Esophagus squamous epithelium (tissue), 5 donors: ENCODE measurements at places on chromosomes 2 and 18.
A peak's percentile ranks its signal among the peaks of the same experiment; 100 is the strongest.

GRCh38 chr2:8241317-8241716, 440.5 kb upstream of the ID2 start:
- H3K27me3 ChIP-seq = no peaks in the 10 kb centered on the region
- H3K4me1 ChIP-seq = peaks cover 5% of the 10 kb centered on the region
- H3K4me3 ChIP-seq = no peak overlapping the region
- no peaks in the 10 kb centered on the region for H3K36me3 ChIP-seq

GRCh38 chr2:100998235-100998573, 3.9 kb upstream of the RPL31 start:
- DNase-seq = no peak
- H3K36me3 ChIP-seq = no peaks in the 10 kb centered on the region
- no peak overlapping the region for H3K27ac ChIP-seq
- H3K27me3 ChIP-seq = no peaks in the 10 kb centered on the region
- H3K4me1 ChIP-seq = peaks cover 12% of the 10 kb centered on the region

GRCh38 chr2:1607236-1607920, 136.9 kb downstream of the PXDN start:
- H3K27ac ChIP-seq = no peak overlapping the region
- H3K27me3 ChIP-seq = no peaks in the 10 kb centered on the region
- H3K4me1 ChIP-seq = no peaks in the 10 kb centered on the region
- H3K36me3 ChIP-seq = no peaks in the 10 kb centered on the region

DNA sequence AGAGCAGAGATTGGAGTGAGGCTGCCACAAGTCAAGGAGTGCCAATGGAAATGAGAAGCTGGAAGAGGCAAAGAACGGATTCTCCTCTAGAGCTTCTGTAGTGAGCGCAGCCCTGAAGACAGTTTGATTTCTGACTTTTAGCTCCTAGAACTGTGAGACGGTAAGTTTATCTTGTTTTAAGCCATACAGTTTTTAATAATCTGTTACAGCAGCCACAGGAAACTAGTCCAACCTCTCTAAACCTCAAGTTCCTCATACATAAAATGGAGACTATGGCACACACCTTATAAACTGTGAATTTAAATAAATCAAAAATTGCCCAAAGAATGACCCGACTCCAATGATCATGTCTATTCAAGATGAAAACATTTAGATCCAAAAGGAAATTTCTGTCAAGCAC, 596.5 kb downstream of the BCL11A start:
- H3K36me3 ChIP-seq = no peaks in the 10 kb centered on the region
- no peaks in the 10 kb centered on the region for H3K27me3 ChIP-seq
- no peak overlapping the region for H3K4me3 ChIP-seq
- H3K4me1 ChIP-seq = no peaks in the 10 kb centered on the region

- peaks cover 25% of the 10 kb centered on the region for H3K27me3 ChIP-seq
- H3K4me1 ChIP-seq = no peaks in the 10 kb centered on the region
- H3K36me3 ChIP-seq = peaks cover 14% of the 10 kb centered on the region
- peak within 1 kb of the TSS; percentile 78 for H3K4me3 ChIP-seq
- peak within 1 kb of the TSS; percentile 93 for H3K27ac ChIP-seq
- peak; percentile 39 for DNase-seq
Observed at GRCh38 chr2:66434679-66435548, at the start of gene MEIS1. Gene MEIS1, plus strand, starts transcription at chr2:66435125. Its CDS starts 732 bp downstream, at chr2:66435857.

DNA sequence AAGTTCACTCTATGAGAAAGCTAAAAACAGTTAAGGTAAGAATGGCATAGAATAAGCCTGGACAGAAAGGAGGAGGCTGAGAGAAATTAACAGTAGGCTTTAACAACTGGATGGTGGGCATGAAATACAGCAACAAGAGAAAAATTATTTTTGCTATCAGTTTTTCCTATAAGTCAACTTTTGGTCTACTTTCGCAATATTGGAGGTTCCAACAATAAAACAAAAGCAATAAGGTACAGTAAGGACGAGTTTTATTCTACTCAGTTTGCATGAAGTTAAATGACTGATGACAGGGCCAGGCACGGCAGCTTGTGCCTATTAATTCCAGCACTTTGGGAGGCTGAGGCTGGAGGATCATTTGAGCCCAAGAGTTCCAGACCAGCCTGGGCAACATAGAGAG, 17.3 kb downstream of the RAB1A start:
- H3K36me3 ChIP-seq = no peaks in the 10 kb centered on the region
- no peak overlapping the region for H3K27ac ChIP-seq
- H3K4me3 ChIP-seq = no peak overlapping the region
- H3K27me3 ChIP-seq = no peaks in the 10 kb centered on the region

DNA sequence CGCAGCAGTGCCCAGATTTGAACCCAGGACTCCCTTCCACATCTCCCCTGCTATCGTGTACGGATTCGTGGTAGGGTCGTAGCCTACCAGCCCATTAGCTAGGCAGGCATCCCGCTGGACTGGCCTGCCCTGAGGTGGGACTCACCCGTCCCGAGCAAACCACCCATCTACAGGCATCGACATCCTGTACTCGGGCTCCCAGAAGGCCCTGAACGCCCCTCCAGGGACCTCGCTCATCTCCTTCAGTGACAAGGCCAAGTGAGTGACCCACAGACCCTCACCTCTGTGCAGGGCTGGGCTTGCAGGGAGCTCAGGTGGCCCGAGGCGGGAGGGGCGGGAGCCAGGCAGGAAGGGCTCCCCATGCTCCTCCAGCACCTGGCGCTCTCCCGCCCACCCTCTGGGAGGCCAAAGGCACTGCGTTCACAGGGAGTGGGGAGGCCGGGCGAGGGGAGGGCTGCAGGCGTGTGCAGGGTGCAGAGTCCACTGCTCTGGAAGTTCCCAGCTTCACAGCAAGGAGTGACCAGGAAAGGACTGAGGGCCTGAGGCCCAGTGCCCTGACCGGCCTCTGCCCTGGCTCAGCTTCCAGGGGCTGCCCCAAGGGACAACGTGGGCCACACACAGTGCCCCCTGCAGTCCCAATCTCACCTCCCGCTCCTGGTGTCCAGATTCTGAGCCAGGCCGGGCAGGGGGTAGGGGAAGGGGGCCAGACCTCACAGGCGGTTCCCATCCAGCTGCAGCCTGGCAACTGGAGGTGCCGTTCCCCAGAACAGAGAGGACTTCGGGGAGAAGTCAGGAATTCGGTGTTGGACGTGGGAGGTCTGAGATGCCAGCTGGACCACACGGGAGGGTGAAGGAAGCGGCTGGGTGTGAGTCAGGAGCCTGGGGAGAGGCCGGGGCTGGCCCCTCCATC, 5.4 kb downstream of the AGXT start:
- H3K36me3 ChIP-seq = no peaks in the 10 kb centered on the region
- no peak for DNase-seq
- no peaks in the 10 kb centered on the region for H3K27me3 ChIP-seq
- no peaks in the 10 kb centered on the region for H3K4me1 ChIP-seq

DNA sequence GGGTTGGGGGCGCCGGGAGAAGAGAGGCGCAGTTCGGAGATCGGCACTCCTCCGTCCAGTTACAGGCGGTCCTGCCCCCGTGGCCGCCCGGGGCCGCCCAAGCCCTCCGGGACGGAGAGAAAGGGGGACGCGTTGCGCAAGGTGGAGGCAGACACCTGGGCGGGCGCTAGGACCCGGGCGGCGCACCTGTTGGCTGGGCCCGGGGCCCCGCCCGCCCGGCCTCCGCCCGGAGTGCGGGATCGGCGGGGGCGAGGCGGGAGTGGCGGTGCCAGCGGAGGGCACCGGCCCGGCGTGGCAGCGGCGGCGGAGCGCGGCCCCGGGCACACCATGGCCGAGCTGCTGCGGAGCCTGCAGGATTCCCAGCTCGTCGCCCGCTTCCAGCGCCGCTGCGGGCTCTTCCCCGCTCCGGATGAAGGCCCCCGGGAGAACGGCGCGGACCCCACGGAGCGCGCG, at the start of gene SGPP2:
Gene SGPP2, plus strand, starts transcription at position 268 of the 453 bp plus-strand sequence. Its CDS starts 60 bp downstream, at position 328.
- peaks cover 62% of the 10 kb centered on the region for H3K4me1 ChIP-seq
- peak within 1 kb of the TSS; percentile 80 for H3K27ac ChIP-seq
- no peaks in the 10 kb centered on the region for H3K36me3 ChIP-seq
- H3K27me3 ChIP-seq = peaks cover 3% of the 10 kb centered on the region

GRCh38 chr2:172091761-172092566, 6.7 kb downstream of the DLX1 start:
- H3K4me1 ChIP-seq = peaks cover 31% of the 10 kb centered on the region
- H3K4me3 ChIP-seq = no peak overlapping the region
- H3K27me3 ChIP-seq = peaks cover 100% of the 10 kb centered on the region

DNA sequence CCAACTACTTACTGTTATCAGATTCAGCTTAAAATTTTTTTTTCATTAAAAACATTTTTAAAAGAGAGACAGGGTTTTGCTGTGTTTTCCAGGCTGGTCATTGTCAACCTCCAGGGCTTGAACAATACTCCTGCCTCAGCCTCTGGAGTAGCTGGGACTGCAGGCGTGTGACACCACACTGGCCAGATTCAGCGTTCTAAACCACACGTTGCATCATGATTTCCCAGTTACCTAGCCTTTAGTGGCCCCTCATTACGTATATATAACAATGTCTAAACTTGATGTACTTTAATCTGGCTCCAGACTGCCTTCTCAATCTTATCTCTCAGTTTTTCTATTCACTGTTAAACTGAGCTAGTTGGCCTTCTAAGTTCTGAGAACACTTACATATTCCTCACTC, 89.6 kb downstream of the COMMD1 start:
- H3K27me3 ChIP-seq = no peaks in the 10 kb centered on the region
- no peak overlapping the region for H3K4me3 ChIP-seq
- peaks cover 5% of the 10 kb centered on the region for H3K4me1 ChIP-seq
- DNase-seq = no peak

- H3K27ac ChIP-seq = peak overlapping the region; percentile 58
- no peaks in the 10 kb centered on the region for H3K27me3 ChIP-seq
- no peak for DNase-seq
- H3K4me3 ChIP-seq = no peak overlapping the region
Observed at GRCh38 chr18:45398448-45398847, 216.8 kb upstream of the SLC14A2 start.

GRCh38 chr2:180141600-180141999, 134.5 kb upstream of the CWC22 start:
- no peak overlapping the region for H3K4me3 ChIP-seq
- H3K27ac ChIP-seq = no peak overlapping the region
- no peaks in the 10 kb centered on the region for H3K4me1 ChIP-seq
- H3K27me3 ChIP-seq = no peaks in the 10 kb centered on the region
- DNase-seq = no peak
- no peaks in the 10 kb centered on the region for H3K36me3 ChIP-seq

- H3K4me1 ChIP-seq = peaks cover 45% of the 10 kb centered on the region
- DNase-seq = no peak
- H3K4me3 ChIP-seq = peak overlapping the region; percentile 67
- H3K36me3 ChIP-seq = no peaks in the 10 kb centered on the region
- H3K27me3 ChIP-seq = no peaks in the 10 kb centered on the region
Observed at GRCh38 chr2:237966250-237966564, 607 bp upstream of the UBE2F start.

- H3K4me1 ChIP-seq = peaks cover 15% of the 10 kb centered on the region
- DNase-seq = no peak
- no peak overlapping the region for H3K4me3 ChIP-seq
Observed at GRCh38 chr2:235027558-235028214, 75.9 kb downstream of the SH3BP4 start.

DNA sequence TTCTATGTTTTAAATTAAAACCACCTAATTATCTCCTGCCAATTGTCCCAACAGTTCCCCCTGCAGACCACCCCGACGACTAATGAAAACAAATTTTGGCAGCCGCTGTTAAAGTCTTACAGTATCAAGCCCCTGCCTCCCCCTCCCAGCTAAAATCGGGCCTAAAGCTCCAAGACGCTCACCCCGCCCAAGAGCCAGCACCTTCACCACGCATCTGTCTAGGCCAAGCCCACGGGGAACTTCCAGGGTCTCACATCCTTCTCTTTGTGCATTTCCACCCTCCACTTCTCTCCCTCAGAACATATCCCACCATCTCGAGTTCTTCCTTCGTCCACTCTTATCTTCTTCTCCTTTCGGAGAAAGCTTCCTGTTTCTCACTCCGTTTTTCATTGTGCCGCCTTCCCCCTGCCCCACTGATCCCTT, 445 bp downstream of the PRPF40A start:
- H3K27ac ChIP-seq = peak overlapping the region; percentile 97
- DNase-seq = no peak
- H3K36me3 ChIP-seq = no peaks in the 10 kb centered on the region

GRCh38 chr18:13725566-13726231, 659 bp downstream of the FAM210A start:
- no peaks in the 10 kb centered on the region for H3K27me3 ChIP-seq
- peaks cover 58% of the 10 kb centered on the region for H3K4me1 ChIP-seq
- H3K27ac ChIP-seq = peak overlapping the region; percentile 94
- no peak for DNase-seq

DNA sequence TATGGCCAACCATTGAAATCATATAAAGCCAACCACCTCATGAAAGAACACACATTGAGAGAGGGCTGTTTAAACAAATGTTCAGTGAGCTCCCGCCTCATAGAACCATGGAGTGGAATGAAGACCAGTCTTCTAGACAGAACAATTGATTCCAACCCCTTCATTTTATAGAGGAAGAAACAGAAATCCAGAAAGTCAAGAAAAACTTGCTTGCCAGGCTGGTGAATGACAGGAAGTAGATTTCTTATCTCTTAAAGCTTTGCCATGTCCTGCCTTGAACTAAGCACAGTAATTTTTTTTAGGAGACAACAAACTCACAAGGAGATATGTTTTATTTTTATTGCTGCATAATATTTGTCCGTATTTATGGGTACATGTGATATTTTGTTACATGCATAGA, 16.5 kb upstream of the NRP2 start:
- no peaks in the 10 kb centered on the region for H3K36me3 ChIP-seq
- no peak for DNase-seq
- H3K27me3 ChIP-seq = no peaks in the 10 kb centered on the region
- no peaks in the 10 kb centered on the region for H3K4me1 ChIP-seq
- H3K27ac ChIP-seq = no peak overlapping the region
